ENCODE measurements at places on chromosomes 16 and 17.

- no peak for DNase-seq
These were observed 947.5 kb downstream of the CDH11 start for GRCh38 chr16:64174327-64174726.

GRCh38 chr16:75097191-75097761, 19.3 kb downstream of the LDHD start:
- no peak for DNase-seq

GRCh38 chr17:64174686-64175456, 44.9 kb upstream of the ERN1 start:
- DNase-seq: no peak

DNA sequence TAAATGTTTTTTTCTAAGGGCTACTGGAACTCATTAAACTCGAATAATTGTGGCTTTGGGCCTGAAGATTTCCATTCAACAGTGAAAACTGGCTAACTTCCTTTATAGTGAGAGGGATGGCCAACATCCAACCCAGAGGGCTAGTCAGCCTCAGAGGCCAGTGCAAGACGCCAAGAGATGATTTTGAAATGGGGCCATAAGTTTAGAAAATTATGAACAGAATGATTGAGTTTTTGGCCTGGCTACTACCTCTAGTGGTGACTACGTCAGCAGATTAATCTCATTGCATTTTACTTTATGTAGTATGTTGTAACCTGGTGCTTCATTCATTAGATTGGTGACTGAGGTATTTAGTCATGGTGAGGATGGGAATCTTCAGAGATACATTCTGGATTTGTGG, 28.4 kb downstream of the HAPSTR1 start:
- peak; percentile 75 for DNase-seq

DNA sequence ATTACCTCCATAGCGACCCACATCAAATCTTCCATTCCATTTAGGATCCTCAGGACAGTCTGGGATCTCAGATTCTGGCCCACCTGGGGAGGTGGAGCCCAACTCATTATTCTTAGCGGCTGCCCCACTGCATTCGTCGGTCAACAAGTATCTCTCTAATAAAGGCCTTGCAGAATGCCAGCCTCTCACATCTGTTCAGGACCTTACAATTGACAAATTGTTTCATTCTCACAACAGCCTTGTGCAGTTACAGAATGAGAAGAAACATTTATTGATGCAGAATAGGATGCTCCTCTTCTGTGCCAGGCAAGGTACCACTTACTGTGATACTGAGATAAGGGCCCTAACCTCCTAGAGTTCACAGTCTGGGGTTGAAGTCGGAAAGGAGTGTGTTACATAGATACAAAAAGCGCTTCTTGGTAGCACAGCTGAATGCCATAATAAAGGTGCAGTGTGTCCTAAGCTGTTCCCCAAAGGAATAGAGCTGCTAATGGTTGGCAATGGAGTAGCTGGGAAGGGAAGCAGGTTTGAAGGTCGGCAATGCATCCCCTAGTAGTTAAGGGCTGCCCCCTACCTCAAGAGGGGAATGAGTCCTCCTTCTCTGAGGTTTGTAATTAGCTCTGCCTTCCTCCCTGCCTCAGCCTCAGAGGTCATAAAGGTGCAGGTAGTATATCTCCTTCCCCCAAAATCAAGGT, 2.3 kb upstream of the MPP2 start:
- DNase-seq: no peak

DNA sequence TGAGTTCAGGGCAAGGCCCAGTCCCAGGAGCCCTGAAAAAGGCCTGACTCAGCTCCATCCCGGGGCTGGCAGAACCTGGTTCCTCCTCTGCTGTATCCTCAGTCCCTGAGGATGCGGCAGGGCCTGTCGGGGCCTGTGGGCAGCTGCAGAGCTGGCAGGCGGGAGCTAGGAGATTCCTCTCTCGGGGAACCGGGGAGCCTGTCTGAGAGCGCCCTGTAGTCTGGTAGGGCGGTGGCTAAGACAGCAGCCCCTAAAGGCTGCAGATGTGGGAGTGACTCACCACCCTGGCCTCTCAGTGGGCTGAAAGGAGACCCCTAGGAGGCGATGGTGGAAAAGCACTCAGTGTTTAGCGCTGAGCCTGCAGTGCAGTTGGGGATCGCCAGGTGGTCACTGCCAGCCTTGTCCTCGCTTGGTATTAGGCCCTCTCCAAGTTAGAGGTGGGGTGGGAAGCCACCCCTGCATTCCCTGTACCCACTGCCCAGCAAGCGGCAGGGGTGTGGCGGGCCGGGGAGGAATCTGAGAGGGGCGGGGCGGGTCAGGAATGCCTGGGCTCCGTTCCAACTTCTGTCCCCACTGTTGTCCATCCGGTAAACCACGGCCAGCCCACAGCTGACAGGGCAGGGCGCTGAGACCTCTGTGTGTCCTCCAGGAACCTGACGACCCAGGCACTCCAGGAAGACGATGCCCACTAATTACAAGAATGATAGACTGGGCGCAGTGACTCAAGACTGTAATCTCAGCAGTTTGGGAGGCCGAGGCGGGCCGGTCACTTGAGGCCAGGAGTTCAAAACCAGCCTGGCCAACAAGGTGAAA, 29.5 kb upstream of the CDH1 start:
- no peak for DNase-seq

DNA sequence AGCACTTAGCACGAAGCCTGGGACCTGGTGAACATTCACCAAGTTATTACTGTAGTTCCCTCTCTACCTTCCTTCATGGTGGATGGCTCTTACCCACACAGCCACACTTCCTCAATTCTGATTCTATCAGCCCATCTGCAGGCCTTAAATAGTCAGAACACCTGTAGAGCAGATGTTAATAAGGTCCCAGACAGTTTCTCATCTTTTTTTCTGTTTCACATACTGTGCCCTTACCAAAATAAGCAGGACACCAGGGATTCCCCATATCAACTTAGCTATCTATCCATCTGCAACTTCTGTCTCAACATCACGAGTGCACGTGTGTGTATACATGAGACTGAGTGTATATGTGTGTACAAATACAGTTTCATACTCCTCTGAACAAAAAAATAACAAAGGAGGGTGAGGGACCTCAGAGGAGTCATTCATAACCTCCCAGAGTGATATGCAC, 2.8 kb downstream of the RECQL5 start:
- no peak for DNase-seq

DNA sequence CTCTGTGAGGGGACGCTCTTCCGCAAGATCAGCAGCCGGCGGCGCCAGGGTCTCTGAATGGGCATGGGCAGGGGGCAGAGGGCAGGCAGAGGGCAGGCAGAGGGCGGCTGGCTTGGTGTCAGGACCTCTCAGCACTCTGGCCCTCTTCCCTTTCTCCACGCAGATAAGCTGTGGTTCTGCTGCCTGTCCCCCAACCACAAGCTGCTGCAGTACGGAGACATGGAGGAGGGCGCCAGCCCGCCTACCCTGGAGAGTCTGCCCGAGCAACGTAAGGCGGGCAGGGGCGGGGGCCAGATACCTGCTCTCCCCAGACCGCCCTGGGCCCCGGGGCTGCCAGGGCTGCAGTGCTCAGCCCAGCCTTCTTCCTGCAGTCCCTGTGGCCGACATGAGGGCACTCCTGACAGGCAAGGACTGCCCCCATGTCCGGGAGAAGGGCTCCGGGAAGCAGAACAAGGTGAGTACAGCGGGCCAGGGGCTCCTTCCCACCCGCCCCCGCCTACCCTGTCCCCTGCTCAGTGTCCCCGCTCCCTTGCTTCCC, 4.1 kb downstream of the ELMO3 start:
- DNase-seq: no peak

GRCh38 chr16:27995378-27995777, 68.1 kb downstream of the GSG1L start:
- no peak for DNase-seq

GRCh38 chr17:30477774-30478115, 537 bp downstream of the GOSR1 start:
- no peak for DNase-seq

- DNase-seq: peak; percentile 48
These were observed 12.4 kb upstream of the ZNF469 start for GRCh38 chr16:88370365-88370764.

DNA sequence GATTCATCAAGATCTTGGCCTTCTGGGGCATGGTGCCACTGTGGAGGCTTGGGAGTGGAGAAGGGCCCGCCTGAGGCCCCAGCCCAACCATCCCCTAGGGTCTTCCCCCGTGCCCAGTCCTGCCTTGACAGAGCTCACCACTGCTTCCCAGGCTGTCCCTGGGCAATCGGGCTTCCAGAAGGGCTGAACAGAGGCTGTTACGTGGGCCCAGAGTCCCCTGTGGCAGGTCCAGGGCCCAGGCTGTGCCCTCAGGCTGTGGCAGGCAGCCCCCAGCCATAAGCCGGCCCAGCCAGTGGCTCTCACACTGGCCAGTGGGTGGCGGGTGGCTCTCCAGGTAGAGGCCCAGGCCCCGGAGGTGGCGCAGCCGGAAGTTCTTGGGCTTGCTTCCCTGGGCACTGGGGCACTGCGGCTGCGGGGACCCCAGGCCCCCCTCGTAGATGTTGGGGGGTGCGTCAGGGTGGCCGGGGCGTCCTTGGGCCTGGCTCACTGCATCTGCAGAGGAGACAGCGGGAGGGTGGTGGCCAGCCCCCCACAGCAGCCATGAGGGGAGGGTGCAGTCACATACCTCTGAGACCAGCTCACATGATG, 809 bp downstream of the C16orf90 start:
- no peak for DNase-seq

DNA sequence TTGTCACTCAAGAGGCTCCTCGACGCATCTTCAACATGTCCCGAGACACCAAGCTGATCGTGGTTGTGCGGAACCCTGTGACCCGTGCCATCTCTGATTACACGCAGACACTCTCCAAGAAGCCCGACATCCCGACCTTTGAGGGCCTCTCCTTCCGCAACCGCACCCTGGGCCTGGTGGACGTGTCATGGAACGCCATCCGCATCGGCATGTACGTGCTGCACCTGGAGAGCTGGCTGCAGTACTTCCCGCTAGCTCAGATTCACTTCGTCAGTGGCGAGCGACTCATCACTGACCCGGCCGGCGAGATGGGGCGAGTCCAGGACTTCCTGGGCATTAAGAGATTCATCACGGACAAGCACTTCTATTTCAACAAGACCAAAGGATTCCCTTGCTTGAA, 101.0 kb downstream of the HS3ST2 start:
- no peak for DNase-seq

- DNase-seq: no peak
These were observed 21.3 kb downstream of the C16orf74 start for GRCh38 chr16:85729452-85730185.

GRCh38 chr17:67830440-67830839, 5.1 kb downstream of the BPTF start:
- no peak for DNase-seq
